ENCODE measurements at places on chromosomes 4 and X.

- DNase-seq: no peak
These were observed 457 bp upstream of the RAB9A start for GRCh38 chrX:13688384-13688957.

DNA sequence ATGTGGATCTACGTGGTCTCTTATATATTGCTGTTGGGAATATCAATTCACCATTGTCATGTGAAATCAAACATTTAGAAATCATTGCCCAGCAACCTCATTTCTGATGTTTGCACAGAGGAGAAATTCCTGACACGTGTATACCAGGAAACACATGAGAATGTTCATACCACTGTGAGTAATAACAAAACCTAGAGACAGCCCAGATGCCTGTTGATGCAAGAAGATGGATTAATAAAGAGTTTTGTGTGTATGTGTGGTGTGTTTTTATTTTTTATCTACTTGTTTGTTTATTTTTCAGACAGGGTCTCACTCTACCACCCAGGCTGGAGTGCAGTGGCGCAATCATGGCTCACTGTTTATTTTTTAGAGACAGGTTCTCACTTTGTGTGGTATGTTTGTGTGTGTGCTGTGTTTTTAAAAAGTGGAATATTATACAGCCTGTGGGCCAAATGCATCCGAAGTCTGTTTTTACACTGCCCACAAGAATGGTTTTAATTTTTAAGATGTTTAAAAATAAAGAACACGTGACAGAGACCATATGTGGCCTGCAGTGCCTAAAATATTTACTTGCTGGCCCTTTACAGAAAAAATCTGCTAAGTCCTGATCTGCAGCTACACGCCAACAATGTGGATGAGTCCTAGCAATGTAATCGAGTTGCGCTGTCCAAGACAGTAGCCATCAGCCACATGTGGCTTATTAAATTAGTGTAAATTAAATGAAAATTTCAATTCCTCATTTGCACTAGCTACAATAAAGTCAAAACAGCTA is 39.2 kb downstream of the TXLNG start:
- DNase-seq: no peak

- DNase-seq: no peak
These were observed 39.7 kb downstream of the ENPEP start for GRCh38 chr4:110515676-110516075.

DNA sequence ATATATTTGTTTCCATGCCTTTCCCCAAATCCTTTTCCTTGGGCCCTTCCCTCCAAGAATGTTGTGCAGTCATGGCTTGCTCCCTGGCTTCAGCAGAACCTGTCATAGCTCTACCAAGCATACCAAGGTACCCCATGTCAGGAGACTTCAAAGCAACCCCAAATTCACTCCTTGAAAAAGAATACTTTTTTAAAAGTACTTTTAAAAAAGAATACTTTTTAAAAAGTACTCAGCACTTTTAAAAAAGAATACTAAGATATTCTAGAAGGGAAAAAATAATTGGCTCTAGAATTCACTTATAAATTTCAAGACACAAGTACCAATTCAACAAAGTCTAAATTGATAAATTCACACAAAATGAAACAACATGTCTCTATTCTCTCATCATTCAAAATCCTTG is 76.0 kb downstream of the NR3C2 start:
- DNase-seq: no peak

DNA sequence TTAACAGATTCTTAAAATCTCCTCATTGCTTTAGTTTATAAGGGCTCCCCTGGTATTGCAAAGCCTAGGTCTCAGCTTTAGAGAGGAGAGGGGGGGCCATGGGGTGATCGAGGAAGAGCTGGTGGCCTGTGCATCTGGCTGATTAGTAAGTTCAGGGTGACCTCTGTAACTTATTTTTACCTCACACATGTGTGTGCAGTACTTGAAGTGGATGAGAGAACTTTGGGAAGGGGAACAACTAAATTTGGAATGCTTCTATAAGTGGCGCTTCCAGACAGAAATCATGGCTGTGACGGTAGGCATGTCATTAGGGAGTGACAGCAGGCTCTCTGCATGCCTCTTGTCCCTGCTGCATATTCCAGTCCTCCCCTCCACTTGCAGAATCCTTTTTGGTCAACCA is 41.9 kb downstream of the FRAS1 start:
- DNase-seq: no peak
